ENCODE measurements at places on chromosomes 6 and 20.

GRCh38 chr20:57809661-57810172, 99.9 kb upstream of the PMEPA1 start:
- no peak for DNase-seq

DNA sequence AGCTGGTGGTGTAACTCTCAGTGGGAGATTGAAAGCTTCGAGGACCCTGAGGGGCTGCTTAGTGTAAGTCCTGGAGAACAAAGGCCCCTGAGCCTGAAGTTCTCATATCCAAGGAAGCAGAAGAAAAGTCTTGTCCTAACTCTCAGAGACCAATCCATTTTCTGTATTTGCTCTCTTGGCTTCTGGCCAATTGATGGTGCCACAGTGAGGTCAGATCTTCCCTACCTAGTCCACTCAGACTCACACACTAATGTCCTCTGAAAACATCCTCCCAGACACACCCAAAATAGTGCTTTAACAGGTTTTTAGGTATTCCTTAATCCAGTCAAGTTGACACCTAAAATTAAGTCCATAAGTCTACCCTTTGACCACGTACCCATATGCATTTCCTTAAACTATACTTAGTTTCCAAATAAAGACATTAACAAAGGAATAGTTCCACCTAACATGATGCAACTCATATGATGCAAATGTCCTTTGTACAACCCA, 29.4 kb downstream of the ZNF292 start:
- DNase-seq = peak; percentile 14

DNA sequence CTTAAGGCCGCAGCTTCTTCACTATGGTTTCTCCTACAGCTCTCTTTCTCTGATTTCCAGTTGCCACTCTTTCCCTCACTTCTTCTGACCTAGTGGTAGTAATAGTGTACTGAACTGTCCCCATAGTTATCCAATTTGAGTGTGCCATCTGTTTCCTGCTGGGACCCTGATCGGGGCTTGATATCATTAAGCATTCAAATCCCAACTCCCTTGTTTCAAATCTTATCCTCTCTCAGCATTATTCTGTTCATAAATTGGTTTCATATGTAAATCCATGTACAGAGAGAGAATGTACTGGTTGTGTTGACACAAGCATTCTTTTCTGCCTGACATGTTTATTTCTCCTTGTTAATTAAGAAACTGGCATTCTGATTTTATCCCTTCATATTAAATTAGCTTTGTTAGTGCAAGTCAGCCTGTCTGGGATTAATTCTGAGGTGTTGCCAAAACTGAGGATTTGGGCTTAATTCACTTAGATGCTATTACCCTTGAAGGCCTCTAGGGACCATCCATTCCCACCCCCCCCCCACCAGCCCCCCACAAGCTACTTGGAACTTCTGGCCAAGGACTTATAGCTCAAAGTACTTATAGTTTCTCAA, 84.6 kb upstream of the PROKR2 start:
- no peak for DNase-seq

GRCh38 chr6:166307082-166308032, 835 bp downstream of the PRR18 start:
- peak; percentile 82 for DNase-seq

DNA sequence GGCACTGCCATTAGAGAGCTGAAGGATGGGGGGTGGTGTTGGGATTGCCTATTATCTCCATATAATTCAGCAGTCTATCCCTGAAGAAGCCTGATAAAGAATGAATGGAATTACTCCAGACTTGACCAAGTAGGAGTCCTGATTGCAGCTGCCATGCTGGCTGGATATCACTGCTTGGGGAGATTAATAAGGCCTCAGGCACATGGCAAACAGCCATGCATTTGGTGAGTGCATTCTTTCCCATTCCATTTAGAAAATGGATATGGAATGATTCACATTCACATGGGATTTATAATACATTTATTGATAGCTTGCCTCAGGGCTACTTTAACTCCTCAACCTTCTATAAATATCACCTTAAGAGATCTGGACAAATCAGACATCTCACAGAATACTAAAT, 49.6 kb upstream of the HLA-A start:
- no peak for DNase-seq

GRCh38 chr6:56753811-56754210, 111.1 kb upstream of the DST start:
- no peak for DNase-seq

DNA sequence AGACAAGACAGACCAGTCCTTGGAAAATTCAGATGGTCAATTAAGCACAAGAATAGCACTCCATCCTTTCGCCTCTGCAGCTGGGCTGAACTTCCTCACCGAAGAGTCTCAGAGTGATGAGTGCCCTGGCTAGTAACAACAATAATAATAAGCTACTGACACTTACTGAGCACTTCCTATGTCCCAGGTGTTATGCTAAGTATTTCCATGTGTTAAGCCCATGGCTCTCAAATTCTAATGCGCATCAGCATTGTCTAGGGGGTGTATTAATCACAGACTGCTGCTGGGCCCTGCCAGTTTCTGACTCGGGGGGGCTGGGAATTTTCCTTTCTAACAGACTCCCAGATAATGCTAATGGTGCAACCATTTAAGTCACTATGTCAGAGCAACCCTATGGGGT, 118.2 kb upstream of the LRFN2 start:
- DNase-seq = no peak

DNA sequence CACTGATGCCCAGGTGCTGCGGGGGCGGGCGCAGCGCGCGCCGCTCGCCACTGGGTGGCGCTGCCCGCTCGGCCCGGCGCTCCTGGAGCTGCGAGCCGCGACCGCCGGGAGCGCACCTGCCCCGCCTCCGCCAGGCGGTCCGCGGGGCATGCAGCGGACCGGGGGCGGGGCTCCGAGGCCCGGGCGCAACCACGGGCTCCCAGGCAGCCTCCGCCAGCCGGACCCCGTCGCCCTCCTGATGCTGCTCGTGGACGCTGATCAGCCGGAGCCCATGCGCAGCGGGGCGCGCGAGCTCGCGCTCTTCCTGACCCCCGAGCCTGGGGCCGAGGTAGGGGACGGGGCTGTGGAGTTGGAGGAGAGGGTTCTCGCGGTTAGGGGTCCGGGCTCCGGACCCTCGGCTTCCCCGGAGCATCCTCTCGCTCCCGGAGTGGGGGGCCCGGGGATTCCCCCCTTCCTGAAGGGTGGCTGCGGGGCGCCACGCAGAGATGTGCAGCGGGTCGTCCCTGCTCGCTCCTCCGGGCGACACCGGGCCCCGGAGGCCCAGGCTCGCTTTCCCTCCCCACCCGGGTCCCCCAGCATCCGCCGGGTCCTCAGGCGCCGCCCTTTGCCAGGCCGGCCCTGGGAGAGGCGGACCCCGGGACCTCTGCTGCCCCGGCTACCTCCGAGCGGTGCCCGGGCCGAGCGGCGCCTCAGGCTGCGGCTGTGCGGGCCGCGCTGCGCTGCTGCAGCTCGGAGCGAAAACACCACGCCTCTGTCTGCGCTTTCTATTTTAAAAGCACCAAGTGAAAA, at the start of gene BCAS4:
TSS of gene BCAS4 (plus strand) at position 216 of the 789 bp plus-strand sequence. CDS start at position 239, 23 bp downstream.
- peak; percentile 84 for DNase-seq

DNA sequence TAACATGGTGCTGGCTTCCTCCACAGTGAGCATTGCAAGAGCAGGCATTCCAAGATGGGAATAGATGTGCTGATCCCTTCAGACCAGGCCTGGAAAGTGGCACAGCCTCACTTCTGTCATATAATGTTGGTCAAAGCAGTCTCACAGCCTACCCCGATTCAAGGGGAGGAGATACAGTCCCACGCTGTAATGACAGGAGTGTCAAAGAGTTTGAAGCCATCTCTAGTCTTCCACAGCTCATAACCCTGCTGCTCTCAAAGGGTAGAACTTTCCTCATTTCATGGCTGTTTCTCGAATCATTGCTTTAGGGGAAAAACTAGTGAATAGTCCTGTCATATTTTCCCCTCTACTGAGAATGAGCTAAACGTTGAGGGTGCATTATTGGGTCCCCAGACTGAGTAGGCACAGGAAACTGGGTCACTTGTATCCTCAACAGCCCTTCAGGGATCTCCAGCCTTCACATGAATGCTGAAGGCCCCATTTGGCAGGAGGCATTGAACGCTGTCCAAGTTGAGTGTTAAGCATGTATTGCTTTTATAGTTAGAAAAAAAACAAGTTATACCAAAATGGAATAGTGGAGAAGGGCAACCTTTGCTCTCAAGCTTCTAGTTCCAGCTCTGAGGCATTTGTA, 27.3 kb downstream of the DTD1 start:
- DNase-seq = no peak

- DNase-seq = no peak
Measured at GRCh38 chr6:105587349-105588122, 184.7 kb upstream of the PREP start.

DNA sequence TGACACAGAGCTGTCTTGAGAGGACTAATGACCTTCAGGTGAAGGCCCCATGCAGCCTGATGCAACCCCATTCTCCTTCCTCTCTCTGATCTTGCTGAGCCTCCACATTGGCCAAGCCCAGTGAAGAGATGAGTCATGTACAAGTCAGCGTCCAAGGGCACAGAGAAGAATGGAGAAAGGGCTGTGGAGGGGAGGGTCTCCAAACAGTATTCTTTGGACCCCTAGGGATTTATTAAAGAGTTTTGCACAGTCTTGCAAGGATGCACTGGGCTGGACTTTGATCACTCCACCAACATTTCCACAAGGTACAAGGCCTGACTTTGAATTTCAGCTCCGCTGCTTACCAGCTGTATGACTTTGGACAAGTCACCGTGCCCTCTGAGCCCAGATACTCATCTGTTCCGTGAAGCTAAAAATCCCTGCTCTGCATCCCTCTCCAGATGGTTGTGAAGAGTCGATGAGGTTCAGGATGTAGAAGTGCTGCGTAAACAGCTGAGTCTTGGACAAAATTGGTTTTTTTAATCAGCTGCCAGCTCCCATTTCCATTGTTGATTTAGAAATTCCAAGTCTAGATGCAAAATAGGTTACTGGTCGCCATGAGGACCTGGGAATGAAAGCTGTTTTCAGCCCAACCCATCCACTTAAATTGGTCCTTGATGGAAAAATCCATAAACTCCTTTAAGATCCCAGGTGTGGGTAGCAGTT, 14.1 kb upstream of the KCNG1 start:
- DNase-seq = no peak

GRCh38 chr20:43448748-43449535, 8.8 kb upstream of the SRSF6 start:
- peak; percentile 82 for DNase-seq

GRCh38 chr6:152636609-152637295, 410 bp downstream of the SYNE1 start:
- no peak for DNase-seq

DNA sequence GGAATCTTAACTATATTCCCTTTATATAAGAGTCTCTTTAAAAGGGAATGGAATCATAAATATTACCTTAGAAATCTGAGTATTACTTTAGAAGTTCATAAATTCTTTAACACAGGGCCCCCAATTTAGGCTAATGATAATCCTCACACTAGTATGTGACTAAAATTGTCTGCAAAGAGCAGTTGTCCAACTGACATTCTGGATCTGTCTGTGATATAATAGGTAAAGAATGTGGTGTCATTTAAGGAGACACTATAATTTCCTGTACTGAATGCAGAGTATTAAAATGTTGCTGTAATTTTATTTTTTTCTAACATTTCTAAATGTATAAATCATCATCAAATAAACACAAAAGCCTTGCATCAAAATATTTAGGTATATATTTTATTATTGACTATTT, 128.5 kb upstream of the DST start:
- no peak for DNase-seq

GRCh38 chr6:45454008-45454911, 76.5 kb upstream of the SUPT3H start:
- DNase-seq = no peak

GRCh38 chr20:34037121-34037520, 43.4 kb downstream of the RALY start:
- no peak for DNase-seq

GRCh38 chr20:62381202-62381797, 5.6 kb upstream of the RPS21 start:
- no peak for DNase-seq

GRCh38 chr6:87538510-87539260, 51.1 kb downstream of the RARS2 start:
- no peak for DNase-seq

- no peak for DNase-seq
Measured at GRCh38 chr6:134374491-134375219, 56.7 kb upstream of the SGK1 start.

DNA sequence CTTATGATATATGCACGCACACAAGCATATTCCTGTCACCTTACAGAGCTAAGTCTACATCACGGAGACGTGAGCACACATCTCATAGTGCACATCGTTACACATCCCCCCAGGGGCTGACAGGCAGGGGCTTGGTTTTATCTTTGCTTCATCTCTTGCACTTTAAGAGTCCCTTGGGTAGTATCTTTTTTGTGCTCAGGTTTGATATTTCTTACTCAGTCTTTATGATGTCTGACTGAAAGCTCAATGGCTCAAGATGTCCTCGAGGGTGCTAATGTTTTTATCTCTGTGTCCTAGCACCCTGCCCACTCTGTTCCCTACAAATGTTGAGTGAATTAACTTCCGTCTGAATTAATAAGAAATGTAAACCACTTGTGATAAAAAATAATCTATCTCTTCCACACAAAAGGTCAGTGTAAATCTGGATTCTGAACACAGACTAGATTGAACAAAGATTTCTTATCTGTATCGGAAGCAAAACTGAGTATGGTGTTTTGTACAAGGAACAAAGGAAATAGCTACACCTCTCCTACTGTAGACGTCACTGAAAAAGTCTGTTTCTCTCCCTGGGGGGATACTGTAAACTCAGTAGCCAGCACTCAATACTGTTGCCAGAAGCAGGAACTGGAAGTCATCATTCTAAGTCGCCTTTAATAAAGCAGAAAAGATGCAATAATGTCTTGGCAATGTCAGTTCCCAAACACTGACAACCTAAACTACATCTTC, 195.1 kb downstream of the PRKN start:
- no peak for DNase-seq

DNA sequence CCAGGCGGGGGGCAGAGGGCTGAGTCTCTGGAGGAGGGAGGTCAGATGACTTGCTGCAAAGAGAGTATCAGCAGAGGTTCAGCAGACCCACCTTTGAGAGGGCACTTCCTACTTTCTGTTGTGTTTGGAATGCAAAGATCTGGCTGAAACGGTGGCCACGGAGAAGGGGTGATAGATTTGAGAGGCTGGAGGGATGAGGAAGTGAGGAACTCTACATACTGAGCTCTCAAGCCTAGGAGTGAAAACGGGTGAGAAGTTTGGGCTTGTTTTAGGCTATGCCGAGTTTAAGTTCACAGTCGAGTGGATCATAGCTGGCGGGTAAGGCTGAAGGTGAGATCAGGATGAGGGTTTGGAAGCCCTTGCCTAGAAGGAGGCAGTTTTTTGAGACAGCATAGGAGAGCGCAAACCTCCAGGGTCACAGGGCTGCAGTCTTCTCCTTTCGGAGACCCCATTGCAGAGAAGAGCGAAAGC, 477 bp upstream of the ITPA start:
- no peak for DNase-seq
